ENCODE measurements at places on chromosomes 6 and 20.

- DNase-seq, result no peak
These were observed 39.4 kb downstream of the CARMIL1 start for GRCh38 chr6:25318589-25318988.

GRCh38 chr6:13025893-13026499, 302.3 kb downstream of the TBC1D7 start:
- DNase-seq, result no peak

GRCh38 chr6:63496361-63496804, 75.9 kb upstream of the LOC128125822 start:
- no peak for DNase-seq

DNA sequence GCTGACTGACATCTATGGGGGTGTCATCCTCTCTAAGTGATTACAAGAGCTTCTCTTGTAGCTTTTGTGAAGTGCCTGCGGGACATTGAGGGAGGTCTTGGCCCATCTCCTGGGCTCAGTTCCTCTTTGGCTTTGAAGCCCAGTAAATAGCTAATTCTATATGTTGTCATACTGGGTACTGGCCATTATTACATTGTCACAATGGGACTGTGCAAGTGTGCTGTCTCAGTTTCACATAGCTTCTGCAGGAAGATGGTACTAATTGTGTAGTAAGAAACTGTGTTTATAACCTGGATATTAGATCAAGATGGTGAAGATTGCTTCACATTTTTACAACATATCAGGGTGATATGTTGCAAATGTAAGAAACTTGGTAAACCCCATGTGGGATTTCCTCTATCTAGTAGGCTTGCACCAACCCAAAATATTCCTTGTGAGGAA, 19.9 kb downstream of the SPINT3 start:
- DNase-seq, result no peak

DNA sequence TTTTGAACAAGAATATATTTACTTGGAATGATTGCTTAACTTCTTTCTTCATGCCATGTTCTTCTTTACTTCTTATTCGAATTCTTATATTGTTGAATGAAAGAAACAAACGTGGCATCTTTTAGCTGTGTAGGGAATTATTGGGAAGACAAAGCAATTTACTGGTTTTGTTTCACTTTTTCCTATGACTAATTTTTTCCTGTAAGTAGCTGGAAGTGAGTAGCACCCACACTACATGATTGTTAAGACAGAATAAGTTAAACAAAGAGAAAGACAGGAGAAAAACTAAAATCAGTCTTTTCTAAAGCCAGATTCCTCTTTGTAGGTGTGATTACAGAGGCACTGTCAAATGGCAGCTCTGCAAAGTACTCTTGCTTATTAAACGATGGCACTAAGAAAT, 593.4 kb downstream of the EYS start:
- DNase-seq, result no peak

DNA sequence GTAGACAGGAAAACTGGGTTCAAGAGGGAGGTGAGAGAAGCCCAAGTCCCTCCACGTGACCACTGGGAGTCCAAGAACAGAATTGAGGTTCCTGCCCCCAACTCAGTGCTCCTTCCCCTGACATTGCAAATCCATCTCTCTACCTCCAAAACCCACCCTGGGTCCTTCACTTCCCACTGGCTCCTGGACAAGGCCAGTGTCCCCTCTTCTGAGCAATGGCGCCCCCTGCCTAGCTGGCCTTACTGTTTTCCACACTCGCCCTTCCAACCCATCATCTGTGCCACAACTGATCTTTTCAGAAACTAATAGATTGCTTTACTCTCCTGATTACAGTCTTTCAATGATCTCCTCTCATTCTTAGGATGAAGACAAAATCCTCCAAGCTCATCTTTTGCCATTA, 200.3 kb downstream of the ANKRD60 start:
- DNase-seq, result no peak

DNA sequence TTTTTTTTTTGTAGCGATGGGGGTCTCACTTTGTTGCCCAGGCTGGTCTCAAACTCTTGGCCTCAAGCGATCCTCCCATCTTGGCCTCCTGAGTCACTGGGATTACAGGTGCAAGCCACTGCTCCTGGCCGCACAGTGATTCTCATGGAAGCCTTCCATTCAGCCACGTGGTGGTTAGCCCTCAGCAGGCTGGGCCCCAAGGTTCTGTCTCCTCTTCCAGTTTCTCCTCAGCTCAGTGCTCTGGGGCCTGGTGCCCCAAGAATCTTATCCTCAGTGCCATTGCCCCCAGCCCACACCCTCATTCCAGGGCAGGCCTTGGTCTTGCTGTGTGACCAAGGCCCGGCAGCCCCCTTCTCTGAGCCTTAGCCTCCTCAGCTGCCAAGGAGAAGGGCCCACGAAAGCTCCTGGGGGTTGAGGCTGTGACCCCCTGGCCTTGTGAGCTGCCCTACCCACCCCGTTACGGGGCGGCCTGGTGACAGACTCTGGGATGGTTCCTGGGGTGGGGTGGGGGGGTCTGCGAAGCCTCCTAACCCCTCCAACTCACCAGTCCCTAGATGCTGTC, 16.4 kb downstream of the SRC start:
- no peak for DNase-seq

DNA sequence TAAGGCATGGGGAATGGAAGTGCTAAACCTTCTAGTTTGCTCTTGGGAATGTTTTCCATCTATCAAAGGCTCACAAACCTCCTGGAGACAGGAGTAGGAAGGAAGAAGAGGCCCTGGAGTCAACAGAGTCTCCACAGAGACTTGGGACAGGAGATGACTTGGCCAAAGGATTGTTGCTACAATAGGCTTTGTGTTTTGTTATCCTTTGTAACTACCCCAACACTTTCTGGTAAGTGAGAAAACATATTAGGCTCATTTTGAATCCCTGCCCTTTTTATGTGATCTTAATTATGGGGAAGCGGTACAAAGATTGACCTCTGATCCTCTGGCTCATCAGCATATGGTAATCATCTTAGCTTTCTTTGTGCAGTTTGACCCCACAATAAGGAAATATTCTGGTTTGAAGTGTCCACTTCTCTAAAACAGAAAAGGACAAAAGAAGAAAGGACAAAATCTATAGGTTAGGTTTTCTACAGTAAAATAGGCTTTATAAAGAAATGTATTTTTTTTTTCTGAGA, 24.1 kb upstream of the GTF3C6 start:
- DNase-seq, result no peak

GRCh38 chr20:1993986-1994385, at the start of gene PDYN:
Gene PDYN (minus strand): TSS chr20:1994058. CDS start chr20:1983084, 10,974 bp downstream.
- DNase-seq, result no peak

DNA sequence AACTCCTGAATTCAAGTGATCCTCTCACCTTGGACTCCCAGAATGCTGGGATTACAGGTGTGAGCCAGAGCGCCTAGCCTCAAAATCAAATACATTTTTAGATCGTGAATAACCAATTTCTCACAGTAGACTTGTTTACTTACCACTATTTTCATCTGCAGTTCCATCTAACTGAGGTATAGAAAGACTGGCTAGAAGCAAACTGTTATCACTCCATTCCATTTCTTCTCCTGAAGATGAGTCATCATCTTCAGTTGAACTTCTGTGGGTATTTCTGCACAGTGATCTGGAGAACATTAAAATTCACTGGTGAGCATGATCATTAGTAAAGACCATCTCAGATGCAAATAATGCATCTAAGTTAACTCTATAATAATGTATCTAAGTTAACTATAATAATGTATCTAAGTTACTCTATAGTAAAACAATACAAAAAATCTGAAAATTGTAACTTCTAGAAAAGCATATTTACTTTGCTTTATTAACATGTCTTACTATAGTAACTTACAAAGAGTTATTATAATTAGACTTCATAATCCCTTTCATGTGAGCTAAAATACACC, 105.4 kb downstream of the REV3L start:
- no peak for DNase-seq

- DNase-seq, result no peak
These were observed 37.7 kb downstream of the KIF25 start for GRCh38 chr6:168035098-168035660.
